ENCODE measurements at places on chromosomes 2 and 18. TPM values are rescaled to one million over a fixed set of nuclear protein-coding genes. Genes with fewer than 3 reads are reported as not detected.

The VWC2L gene
- total RNA-seq = not detected

The SLC30A3 gene
- total RNA-seq = 5.9 TPM

The ELOA2 gene
- not detected for total RNA-seq

The TCF23 gene
- total RNA-seq = 0.08 TPM

The CXCR1 gene
- total RNA-seq = 0.44 TPM

DNA sequence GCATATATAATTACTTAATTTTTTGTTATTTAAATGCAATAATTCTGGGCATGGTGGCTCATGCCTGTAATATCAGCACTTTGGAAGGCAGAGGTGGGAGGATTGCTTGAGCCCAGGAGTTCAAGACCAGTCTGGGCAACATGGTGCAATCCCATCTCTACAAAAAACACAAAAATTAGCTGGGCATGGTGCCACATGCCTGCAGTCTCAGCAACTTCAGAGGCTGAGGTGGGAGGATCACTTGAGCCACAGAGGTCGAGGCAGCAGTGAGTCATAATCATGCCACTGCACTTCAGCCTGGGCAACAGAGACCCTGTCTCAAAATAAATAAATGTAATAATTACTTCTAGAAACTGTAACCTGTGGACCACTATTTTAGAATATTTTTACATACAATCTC is 21.5 kb upstream of the TMEM87B start:
- no peak for DNase-seq

DNA sequence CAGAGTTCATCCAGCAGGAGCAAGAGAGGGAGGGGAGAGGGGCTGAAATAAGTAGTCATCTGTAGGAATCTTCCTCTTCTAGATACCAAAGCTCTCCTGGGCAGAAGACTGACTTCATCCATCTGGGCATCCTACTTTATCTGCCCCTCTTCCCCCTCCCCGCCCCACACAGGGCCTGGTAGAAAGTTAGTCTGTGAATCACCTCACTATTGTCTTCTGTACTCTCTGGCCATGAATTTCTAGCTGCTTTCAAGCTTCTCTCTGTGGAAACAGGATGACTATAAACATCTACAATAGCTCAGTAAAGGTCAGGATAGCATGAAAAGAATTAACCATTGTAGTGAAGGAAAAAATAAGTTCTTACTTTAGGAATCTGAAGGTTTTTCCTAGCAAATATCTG is 47.7 kb upstream of the RNU4ATAC start:
- no peak for DNase-seq

- DNase-seq = no peak
These were observed 51.1 kb downstream of the CAPN13 start for GRCh38 chr2:30756051-30756719.

GRCh38 chr2:190880378-190881083 is at the start of gene GLS:
Gene GLS (plus strand): TSS chr2:190880821. CDS start chr2:190881085, 264 bp downstream.
- peak; percentile 97 for DNase-seq

- DNase-seq = no peak
These were observed 49.6 kb upstream of the ITSN2 start for GRCh38 chr2:24409700-24410556.

- no peak for DNase-seq
These were observed 1094.7 kb upstream of the KLHL29 start for GRCh38 chr2:22290302-22290701.

GRCh38 chr2:201183365-201183727 is 405 bp downstream of the CASP10 start:
- no peak for DNase-seq

Data from left ventricle myocardium inferior (tissue), 1 donor.